ENCODE measurements at places on chromosomes 16 and 17. TPM values are rescaled to one million over a fixed set of nuclear protein-coding genes. Genes with fewer than 3 reads are reported as not detected.

GRCh38 chr17:58944166-58944565, 162.5 kb downstream of the TRIM37 start:
- no peak for DNase-seq

DNA sequence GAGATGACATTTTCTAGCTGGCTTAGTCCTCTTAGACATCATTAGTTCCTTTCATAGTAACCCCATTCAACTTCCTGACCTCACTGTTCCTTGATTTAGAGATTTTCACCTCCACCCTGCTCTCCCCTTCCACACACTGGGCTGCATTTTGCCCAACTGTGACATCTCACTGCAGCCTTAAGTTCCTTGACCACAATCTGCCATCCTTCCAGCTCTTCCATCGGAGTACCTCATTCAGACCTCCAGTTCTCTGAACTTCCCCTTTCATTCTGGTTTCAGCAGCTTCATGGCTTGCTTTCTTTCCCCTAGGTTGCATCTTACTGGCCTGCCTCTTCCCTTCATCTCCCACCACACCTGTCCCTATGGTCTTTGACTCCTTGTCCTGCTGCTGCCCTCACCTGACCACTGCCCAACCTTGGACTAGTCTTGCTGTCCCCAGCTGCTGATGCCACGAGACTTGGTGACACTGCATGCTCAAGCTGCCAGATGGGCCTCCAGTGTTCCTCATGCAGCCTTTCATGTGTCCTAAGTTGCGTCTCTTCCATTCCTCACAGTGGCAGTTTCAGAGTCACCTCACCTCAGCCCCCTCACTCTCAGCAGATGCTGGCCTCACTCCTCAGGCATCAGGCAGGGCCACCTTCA, 40.8 kb downstream of the NUP88 start:
- no peak for DNase-seq

GRCh38 chr17:82802075-82802780, 37.6 kb downstream of the ZNF750 start:
- no peak for DNase-seq

The OSGIN1 gene
- 4.7 TPM for total RNA-seq

The CD7 gene
- total RNA-seq: 0.64 TPM

Data from left ventricle myocardium superior (tissue), 1 donor.